ENCODE measurements at places on chromosomes 3 and 15.

DNA sequence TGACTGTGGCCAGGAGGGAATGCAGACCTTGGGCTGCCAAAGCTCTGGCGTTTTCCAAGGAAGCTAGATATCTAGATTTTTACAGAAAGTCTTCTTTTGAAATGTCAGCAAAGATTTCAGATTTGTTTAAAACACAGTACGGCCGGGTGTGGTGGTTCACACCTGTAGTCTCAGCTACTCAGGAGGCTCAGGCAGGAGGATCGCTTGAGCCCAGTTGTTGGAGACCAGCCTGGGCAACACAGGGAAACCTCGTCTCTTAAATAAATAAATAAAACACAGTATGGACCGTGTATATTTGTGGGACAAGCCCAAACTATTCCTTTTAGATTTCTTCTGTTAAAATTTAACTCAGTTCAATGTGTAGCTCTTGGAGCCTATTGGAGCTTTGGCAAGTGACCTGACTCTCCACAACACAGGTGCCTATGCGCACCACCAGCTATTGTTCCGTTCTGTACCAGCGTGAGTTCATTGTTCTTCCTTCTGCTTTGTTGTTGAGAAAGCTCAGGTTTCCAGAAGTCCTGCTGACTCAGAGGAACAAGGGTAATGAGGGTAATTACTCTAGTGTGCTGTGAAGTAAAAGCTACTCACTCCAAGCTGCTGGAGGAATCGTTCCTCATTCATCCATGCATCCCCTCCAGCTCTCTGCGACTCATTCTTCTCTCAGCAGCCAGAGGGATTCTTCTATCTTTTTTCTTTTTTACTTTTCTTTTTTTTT is 73.1 kb upstream of the SLC6A6 start:
- DNase-seq: no peak

DNA sequence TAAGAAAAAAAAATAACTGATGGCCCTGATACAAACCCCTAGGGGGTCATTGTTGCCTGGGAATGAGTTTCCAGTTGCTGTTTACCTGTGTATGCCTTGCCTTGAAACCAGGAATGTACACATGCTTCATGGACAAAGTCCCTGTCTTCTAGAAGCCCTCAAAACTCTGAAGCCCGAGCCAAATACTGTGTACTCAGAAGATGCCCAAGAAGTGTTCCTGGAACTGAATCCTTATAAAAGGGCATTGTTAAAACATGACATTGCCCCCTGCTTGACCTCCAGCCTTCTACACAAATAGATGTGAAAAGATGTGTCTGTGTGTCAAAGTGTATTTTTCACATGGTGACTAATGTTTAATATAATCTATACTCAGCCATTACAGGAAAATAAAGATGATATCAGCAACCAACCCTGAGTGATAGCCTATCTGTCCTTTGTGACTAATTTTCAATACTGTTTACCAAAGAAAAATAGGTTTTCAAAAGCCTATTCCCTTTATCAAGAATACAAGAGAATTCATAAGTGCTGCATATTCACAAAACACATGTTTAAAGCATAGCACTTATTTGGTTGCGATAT is 325.9 kb downstream of the MECOM start:
- no peak for DNase-seq

DNA sequence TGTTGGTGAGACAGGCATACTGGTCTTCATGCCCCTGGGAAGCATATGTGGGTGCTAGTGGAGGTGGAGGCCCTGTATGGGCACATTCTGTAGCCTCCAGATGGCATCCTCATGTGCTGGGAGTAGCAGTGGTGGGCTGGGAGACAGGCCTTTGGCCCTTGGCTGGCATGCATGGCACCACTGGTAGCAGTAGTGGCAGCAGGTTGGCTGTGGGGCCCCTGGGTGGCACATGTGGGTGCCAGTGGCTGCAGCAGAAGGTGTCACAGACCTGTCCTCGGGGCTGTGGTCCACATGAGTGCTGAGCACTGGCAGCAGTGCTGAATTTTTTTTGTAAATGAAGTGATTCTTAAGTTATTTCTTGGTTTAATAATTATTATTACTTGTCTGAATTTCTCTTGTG is 71.2 kb downstream of the TNFAIP8L3 start:
- DNase-seq: no peak

GRCh38 chr3:107855710-107856109 is 235.1 kb downstream of the CD47 start:
- DNase-seq: peak; percentile 10

- DNase-seq: no peak
These were observed 19.6 kb upstream of the FGD5 start for GRCh38 chr3:14799146-14799545.

- no peak for DNase-seq
These were observed 147.1 kb upstream of the CNTN6 start for GRCh38 chr3:945738-946137.

DNA sequence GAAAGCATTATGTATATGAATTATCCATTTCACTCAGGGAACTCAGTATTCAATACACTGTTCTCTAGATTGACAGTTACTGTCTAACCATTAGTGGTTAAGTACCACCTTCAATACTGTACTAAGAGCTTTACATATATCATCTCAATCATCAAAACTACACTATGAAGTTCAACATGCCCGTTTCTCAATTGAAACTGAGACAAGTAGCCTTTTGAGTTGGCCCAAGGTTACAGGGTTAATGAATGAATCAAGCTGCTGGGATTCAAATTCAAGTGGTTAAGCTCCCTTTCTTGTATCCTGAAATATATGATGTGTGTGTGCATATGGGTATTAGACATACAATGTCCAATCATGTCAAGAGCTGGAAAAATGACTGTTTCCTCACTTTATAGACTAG is 5.8 kb downstream of the TASOR start:
- no peak for DNase-seq

DNA sequence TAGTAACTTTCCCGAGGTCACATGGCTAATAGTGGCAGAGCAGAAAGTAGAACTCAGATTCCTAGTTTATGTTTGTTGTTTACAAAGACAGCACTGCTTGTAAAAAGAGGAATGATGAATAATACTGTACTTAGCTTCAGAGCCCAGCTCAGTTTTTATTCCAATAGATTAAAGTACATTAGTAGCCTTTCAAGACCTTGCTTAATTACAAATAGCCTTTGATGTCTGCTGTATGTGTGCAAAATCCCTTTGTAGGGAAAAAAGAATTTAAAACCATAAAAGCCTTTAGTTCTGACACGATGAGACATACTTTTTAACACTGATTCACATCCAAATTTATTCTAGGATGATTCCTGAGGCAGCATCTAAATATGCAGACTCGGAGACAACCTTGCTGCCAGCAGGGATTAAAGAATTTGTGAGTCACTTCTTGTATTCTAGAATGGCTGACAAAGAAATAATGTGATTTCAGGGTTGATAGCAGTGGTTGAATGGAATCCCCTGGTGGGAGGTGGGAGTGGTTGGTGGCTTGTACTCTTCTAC is 324.2 kb upstream of the TGFBR2 start:
- peak; percentile 60 for DNase-seq

DNA sequence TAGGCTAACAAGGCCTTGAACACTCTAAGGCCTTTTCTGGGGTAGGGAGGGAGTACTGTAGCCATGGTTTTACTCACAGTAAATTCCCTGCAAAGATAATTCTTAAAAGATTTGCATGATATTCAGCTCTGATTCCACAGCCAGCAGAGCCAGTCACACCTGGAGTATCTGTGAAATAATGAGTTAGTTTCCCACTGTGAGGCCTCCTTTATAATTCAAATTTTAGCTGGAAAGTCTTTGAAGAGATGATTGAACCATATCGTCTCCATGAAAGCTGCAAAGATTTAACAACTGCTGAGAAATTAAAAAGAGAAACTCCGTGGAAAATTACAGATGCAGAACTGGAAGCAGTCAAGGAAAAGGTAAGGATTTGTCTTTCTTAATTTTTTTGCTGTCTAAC is 32.3 kb upstream of the DUT start:
- DNase-seq: no peak

DNA sequence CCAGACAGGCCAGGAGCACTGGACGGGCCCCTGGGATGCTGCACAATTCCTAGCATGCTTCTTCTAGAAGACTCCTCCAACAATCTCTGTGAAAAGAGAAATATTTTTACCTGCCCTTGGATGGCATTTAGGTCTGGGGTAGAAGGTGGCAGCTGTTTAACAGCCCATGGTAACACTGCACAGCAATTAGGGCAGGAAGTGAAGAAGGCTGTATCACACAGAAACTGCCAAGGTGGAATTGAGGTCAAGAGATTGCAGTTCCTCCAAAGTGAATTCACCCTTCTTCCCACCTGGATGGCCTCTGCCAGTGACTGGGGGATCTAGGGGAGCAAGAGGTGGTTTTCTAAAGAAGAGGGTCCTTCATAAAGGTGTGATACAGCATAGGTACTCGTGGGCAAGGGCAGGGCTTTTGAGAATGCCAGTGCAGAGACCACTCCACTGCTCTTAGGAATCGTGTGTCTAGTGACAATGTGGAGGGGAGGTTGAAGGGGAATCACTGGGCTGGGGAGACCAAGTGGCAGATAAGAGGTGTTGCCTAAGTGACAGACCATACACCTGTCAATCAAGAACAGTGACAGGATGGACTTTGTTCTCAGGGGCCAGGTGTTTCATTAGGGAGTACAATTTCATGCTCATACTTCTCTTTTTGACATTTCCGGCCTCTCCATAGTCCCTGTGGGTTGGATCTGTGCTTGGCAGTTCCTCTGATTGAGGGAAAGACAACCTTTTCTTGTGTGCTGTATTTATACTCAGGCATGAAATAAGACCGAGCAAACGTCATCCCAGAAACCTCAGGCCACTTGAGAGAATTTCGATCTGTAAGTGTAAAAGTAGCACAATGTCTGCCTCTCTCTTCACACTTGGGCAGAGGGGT is 83.5 kb upstream of the BCL6 start:
- DNase-seq: no peak

DNA sequence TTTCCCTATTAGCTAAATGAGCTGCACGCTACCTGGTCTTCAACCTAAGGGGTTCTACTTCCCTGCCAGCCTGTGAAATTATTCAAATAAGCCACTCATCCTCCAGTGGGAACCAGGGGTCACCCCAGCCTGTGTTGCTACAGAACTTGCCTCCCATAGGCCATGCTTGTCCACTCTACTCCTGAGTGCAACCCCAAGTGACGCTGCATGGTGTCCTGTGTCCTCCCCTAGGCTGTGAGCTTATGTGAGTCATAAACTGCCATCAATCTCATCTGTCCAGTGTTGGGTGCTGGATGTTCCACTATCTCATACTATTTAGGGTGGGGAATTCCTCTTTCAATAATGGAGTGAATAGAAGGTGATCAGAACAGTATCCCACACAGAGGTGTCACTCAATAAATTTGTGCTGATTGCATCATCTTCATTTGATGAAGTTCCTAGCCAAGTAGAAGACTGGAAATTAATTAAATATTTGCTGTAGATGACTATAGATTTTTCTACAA is 49.8 kb upstream of the SSR3 start:
- no peak for DNase-seq

- DNase-seq: no peak
These were observed 340.9 kb downstream of the GRM7 start for GRCh38 chr3:7201784-7202183.

DNA sequence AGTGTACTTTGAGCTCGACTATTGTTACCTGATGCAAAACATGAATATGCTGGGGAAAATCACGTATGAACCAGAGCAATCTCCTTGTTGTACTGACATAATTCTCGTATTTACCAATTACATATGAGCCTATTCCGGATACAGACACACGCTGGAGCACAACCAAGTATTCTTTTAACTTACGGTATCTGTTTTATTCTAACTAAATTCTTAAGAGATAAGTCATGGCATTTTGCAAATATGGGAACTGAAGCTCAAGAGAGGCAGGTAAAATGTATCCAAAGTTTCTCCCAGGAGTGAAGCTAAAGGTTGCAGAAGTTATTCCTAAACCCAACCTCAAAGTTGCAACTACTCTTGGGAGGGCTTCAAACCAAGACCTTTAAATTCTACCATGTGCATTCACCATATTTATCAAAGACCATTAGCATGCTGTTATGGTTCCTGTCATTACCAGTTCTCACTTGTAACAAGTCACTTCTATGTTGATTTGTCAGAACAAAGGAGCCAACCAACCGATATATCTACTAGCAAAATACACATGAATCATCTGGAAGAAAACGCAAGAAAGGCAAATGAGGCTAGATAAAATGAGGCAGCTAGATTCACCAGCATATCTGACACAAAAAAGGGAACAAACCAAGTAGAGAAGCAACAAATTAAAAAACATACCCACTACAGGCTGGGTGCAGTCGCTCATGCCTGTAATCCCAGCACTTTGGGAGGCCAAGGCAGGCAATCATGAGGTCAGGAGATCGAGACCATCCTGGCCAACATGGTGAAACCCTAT is 17.8 kb downstream of the TBL1XR1 start:
- no peak for DNase-seq

DNA sequence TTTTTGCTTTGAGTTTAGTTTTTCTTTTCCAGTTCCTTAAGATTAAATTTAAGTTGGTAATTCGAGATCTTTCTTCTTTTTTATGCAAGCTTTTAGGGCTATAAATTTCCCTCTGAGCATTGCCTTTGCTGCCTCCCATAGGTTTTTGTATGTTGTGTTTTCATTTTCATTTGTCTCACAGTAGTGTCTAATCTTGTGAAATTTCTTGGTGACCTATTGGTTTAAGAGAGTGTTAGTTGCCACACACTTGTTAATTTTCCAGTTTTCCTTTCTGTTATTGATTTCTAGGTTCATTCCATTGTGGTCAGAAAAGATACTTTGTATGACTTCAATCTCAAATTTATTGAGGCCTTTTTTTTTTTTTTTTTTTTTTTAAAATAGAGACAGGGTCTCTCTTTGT is 18.3 kb upstream of the IL20RB start:
- DNase-seq: no peak

GRCh38 chr3:13764161-13764560 is 115.7 kb downstream of the WNT7A start:
- no peak for DNase-seq

GRCh38 chr3:110494093-110494490 is 577.5 kb upstream of the NECTIN3 start:
- DNase-seq: no peak

GRCh38 chr3:159488602-159489001 is 500.0 kb upstream of the IL12A start:
- no peak for DNase-seq

GRCh38 chr3:127194601-127195187 is 1.8 kb downstream of the PRR23E start:
- DNase-seq: no peak

DNA sequence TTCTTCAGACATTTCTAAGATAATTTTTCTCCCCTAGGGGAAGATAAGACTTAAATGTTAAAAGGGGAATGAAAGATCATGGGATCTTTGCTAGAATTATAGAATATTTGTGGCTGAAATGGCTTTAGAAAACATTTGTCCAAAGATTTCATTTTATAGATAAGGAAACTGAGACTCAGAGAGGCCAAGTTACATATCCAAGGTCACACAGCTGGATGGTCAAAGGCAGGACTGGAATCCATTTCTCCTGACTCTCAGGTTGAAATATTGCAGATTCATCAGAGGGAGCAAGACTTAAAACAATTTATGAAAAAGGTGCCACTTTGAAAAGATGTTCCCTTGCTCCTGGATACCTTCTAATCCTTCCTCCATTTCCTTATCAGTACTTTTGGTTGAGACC is 19.5 kb upstream of the LEKR1 start:
- no peak for DNase-seq

All from fibroblast of the conjunctiva (primary cell).